ENCODE measurements at places on chromosomes 5 and 9. TPM values are rescaled to one million over a fixed set of nuclear protein-coding genes. Genes with fewer than 3 reads are reported as not detected.

PHYHD1 gene
- 5.9 TPM for total RNA-seq

CCL27 gene
- total RNA-seq: not detected

NRG2 gene
- 0.56 TPM for total RNA-seq

STK32A gene
- total RNA-seq: 1.7 TPM

TPPP gene
- 0.19 TPM for total RNA-seq

PCDHGA6 gene
- total RNA-seq: 3.1 TPM

IL9 gene
- not detected for total RNA-seq
